Fibroblast of upper back skin (primary cell): ENCODE measurements at places on chromosomes 5 and 9.

- peak; percentile 96 for DNase-seq
Observed at GRCh38 chr9:115694014-115694413, 459.6 kb upstream of the PAPPA start.

GRCh38 chr9:117278471-117279035, 136.3 kb downstream of the ASTN2 start:
- no peak for DNase-seq

DNA sequence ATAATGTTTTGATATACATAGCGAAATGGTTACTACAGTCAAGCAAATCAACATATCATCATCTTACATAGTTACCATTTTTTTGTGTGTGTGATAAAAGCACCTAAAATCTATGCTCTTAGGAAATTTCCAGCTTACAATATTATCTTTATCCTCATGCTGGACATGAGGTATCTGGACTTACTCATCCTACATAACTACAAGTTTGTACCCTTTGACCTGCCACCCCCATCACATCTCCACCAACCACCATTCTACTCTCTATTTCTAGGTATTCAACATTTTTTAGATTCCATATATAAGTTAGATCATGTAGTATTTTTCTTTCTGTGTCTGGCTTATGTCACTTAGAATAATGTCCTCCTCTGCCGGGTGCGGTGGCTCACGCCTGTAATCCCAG, 79.9 kb downstream of the TAF11L14 start:
- DNase-seq, result no peak

GRCh38 chr5:135707302-135707701, 127.2 kb upstream of the SLC25A48 start:
- DNase-seq, result no peak

GRCh38 chr5:160438316-160439204, 16.9 kb downstream of the PTTG1 start:
- peak; percentile 53 for DNase-seq

GRCh38 chr5:6439588-6440550, 8.8 kb upstream of the UBE2QL1 start:
- DNase-seq, result peak; percentile 25

DNA sequence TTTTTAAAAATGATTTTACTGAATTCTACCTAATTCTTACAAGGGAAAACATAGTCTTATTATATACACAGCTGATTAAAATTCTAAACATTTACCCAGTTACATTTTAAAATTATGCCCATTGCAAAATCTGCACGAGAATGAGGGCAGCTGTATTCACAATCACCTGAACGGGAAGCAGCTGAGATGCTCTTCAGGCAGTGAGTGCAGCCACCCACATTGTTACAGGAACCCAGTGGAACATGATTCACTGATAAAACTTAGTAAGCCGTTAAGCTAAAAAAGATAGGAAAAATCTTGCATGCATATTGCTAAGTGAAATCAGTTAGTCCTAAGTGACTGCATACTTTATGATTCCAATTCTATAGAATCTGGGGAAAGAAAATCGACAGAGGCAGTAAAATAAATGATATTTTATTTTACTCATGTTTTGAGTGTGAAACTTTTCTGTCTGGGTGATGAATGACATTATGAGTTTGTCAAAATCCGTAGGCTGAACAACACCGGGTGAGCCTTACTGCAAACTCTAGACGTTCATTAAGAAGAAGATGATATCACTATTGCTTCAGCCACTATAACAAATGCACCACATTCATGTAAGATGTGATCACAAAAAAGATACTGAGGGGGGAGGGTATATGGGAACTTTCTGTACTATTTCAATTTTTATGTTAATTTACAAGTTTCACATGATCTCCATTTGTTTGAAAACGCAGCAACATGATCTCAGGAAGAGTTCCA, 39.1 kb upstream of the FLT4 start:
- DNase-seq, result no peak

GRCh38 chr5:38663249-38663648, 106.8 kb upstream of the LIFR start:
- no peak for DNase-seq

- DNase-seq, result no peak
Observed at GRCh38 chr9:105672711-105673234, 10.5 kb downstream of the TAL2 start.

DNA sequence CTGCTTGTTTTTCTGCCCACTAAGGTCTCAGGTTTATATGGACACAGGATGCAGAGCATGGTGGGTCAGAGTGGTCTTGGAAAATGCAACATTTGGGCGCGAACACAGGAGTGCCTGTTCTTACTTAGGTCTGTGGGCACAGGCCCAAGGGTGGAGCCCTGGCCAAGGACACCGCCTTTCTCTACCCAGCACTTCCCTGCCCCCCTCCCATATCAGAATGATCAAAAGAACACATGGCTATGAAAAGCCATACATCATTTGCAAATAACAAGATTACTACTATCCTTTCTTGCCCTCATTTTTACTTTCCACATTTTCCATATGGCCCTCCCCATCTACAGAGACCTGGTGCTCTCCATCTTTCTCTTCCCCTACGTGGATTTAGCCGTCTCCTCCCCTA, 162.2 kb downstream of the ENC1 start:
- no peak for DNase-seq

DNA sequence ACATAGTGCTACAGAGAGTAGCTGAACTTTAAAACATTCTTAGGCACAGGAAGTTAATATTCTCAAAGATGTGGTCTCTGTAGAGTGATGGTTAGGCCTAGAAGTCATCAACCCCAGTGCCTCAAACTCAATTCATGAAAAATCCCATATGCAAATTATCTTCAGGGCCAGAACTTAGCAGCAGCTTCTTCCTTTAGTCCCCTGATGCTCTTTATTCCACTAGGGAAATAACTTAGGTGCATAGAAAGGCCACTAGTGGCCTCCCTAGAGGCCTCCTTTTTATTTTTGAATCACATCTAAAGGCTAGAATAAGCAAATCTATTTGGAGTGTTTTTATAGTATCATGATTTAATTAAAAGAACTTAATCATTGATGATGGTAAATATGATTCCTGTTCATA, 88.3 kb downstream of the GIN1 start:
- no peak for DNase-seq

DNA sequence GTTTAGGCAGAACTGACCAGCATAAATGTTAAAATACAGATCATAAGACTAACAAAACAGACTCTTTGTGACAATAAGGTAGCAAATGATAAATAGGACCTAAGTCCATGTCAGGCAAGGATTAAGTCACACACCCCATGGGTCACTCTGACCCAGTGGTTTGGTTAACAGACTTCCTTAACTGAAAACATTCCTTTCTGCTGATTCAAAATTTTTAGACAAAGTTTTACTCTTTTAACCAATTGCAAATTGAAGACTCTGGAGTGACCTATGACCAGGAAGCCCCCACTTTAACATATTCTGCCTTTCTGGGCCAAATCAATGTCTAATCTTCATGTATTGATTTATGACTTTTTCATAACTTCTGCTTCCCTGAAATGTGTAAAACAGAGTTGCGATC, 4.9 kb upstream of the NXNL2 start:
- peak; percentile 80 for DNase-seq

GRCh38 chr5:107602896-107603295, 67.8 kb downstream of the EFNA5 start:
- no peak for DNase-seq

- DNase-seq, result no peak
Observed at GRCh38 chr5:126674145-126674544, 73.4 kb downstream of the PHAX start.

GRCh38 chr5:143499480-143500114, 96.1 kb upstream of the NR3C1 start:
- DNase-seq, result peak; percentile 13

DNA sequence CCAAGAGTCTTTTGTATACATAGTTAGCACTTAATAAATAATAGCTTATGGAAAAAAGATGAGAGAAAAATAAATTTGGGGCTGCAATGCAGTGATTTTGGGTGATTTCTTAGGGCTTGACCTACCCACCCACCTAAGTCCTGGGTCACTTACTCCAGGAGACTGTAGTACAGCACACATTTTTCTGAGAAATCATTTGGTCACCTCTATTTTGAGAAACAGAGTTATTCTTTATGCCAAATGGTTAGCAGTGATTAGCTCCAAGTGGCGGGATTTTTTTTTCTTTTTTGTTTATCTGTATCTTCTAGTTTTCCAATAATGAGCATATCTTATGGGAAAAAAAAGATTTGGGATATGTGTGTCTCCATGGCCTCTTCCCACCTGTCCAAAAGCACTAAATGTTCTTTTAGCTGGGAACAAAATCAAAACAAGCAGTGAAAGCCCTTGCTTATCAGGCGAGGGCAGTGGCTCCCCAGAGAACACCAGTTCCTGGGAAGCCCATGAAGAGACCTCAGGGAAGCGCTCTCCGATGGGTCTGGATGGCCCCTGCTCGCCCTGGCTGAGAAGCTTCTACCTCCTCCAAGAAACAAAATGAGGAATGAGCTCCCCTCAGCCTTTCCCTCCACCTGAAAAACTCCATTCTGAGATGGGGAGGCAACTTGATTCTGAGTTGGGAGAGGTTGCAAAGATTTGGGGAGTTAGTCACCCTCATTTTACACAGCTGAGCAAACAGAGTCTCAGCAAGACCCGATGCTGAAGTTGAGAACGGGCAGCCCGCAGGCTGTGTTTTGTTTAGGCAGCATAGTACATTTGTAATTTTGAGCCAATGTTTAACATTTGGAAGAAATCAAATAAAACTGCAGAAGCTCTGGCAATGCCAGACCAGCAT, 69.9 kb downstream of the CYFIP2 start:
- peak; percentile 41 for DNase-seq

DNA sequence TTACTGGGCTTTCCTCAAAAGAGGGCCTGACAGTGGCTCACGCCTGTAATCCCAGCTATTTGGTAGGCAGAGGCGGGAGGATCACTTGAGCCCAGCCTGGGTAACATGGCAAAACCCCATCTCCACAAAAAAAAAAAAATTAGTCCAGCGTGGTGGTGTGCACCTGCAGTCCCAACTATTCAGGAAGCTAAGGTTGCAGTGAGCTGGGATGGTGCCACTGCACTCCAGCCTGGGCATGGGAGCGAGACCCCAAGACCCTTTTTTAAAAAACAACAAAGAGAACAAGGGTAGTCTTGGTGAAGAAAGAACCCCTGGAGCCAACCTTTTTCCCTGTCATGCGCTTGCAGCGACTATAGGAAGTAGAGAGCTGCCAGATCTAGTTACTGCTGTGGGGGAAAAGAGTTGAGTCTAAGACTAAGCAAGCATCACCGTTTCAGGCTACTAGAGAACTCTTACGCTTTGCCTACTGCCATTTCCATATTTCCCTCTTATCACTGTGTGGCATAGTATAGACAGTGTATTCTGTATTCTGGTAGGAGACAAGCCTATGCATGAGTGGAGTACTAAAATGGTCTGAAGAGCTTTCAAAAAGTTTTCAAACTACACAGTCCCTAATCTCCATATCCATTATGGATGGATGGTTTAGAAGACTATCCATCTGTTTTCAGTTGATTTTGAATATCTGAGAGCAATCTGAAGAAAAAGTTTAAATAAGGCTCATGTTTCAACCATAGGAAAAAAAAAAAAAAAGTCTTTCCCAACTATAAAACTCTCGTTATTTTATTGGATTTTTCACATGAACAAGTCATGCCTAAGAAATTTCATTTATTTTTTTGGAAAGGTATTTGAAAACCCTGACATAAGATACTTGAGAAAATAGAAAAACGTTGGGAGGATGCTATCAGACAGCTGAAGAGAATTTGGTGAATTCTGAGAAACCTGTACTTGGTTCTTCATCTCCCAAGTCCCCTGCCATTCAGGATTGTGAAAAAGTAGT, 2.6 kb downstream of the C9orf40 start:
- no peak for DNase-seq

GRCh38 chr9:35606138-35606504, 1.1 kb downstream of the TESK1 start:
- no peak for DNase-seq

- no peak for DNase-seq
Observed at GRCh38 chr5:101306391-101307137, 403.5 kb upstream of the ST8SIA4 start.

DNA sequence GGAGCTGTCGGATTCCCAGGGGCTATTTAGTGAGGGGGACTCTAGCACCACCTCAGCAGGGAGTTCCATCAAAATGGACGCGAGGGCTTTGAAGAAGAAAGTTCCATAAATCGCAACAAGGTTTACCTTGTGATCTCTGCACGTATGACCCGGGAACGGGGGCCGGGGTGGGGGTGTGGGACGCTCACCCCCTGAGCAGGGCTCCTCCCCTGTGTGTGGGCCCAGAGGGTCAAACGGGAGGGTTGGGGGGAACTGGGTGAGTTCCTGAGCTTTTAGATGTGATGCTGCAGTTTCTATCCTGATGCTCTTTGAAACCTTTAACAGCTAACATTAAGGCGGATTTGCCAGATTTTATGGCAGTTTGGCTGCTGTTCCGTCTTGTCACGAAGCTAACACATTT, 18.9 kb upstream of the LRRC14B start:
- no peak for DNase-seq

GRCh38 chr9:551986-552929, 289.2 kb upstream of the DMRT1 start:
- no peak for DNase-seq

DNA sequence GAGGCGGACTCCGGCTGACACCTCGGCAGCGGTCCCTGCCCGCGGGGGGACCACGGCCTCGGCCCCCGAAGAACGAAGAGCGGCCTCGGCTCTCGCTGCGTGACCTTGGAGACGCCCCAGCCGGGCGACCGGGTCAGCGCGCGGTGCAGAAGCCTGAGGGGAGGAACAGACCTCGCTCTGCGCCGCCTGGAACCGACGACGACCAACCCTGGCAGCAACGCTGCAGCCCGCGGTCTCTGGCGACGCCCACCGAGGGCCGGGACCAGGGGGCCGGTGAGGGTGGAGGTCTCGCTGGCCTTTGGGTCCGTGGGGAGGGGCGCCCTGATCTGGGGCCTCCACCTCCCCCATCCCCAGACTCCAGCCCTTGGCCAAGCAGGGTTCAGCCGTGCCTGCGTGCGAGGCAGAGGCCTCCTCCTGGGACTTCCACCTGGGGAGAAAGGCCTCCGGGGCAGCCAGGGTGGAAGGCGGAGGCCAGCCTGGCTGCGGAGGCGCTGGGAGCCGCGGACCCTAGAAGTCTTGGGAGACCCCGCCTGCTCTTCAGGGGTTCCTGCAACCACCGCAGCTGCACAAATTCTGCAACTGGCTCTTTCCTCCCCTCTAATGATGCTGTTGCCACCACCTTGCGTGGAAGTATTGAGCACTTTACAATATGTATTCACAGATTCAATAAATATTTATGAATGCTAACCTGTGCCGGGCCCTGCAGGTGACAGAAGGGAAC, 44.3 kb upstream of the SLC12A7 start:
- no peak for DNase-seq

- DNase-seq, result peak; percentile 14
Observed at GRCh38 chr5:177458912-177459350, 12.3 kb downstream of the PRR7 start.

GRCh38 chr9:35407846-35408245, 82.1 kb upstream of the RUSC2 start:
- no peak for DNase-seq

DNA sequence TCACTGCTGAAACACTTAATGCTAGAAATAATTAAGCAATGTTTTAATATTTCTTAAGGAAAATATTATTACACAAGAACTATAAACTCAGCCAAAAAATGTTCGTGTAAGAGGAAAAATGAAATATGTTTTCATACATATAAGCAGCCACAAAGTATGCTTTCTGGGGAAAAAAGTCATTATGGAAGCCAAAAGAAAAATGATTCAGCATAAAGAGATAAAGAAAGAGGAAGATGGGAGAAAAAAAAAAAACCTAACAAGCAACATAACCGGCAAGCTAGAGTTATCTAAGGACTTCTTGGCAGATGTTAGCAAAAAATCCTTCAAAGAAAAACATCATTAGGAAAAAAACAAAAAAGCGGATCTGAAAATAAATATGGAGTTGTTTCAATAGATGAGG, 179.1 kb downstream of the MUSK start:
- peak; percentile 84 for DNase-seq

GRCh38 chr9:97501972-97502221, 431 bp downstream of the TMOD1 start:
- DNase-seq, result no peak
